CD4-positive, alpha-beta T cell treated with Interleukin-4 for 4 hours (primary cell): ENCODE measurements at places on chromosomes 6 and 20.
A peak's percentile ranks its signal among the peaks of the same experiment; 100 is the strongest.

DNA sequence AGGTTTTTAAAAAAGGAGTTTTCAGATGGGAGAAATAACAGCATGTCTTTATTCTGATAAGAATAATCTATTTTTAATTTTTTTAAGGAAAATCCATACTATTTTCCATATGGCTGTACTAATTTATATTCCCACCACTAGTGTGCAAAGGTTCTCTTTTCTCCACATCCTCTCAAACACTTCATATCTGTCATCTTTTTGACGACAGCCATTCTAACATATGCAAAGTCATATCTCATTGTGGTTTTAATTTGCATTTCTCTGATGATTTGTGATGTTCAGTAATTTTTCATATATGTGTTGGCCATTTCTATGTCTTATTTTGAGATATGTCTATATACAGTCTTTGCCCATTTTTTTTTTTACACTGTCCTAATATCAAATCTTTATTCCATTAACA, 280.6 kb upstream of the RUNX2 start:
- no peak for DNase-seq

DNA sequence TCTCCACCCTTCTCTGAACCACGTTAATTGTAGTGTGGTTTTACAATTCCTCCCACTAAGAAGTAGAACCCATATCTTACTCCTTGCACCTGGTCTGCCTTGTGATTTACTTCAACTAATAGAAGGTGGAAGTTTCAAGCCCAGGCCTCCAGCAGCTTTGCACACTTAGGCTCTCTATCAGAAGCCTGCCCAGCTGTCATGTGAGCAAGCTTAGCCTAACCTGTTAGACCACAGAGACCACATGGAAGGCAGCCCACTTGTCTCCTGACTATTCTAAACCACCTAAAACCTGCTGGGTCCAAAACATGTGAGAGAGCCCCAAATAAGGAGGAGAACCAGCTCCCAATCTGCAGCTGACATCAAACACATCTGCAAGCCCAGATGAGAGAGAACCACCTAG, 127.6 kb upstream of the BTBD3 start:
- DNase-seq = no peak

DNA sequence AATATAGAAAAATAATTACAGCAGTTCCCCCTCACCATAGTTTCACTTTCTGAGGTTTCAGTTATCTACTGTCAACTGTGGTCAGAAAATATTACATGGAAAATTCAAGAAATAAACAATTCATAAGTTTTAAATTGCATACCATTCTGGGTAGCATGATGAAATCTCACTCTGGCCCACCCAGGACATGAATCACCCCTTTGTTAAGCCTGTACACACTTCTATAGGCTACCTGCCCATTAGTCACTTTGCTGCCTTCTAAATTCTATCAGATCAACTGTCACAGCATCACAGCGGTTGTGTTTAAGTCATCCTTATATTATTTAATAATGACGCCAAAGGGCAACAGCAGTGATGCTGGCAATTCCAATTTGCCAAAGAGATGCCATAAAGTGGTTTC, 140.3 kb upstream of the RUNX2 start:
- no peak for DNase-seq

DNA sequence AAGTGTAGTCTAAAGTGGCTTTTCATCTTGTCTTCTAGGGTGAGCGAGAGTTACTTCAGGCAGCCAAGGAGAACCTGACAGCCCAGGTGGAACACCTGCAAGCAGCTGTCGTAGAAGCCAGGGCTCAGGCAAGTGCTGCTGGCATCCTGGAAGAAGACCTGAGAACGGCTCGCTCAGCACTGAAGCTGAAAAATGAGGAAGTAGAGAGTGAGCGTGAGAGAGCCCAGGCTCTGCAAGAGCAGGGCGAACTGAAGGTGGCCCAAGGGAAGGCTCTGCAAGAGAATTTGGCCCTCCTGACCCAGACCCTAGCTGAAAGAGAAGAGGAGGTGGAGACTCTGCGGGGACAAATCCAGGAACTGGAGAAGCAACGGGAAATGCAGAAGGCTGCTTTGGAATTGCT, 27.1 kb downstream of the C20orf173 start:
- no peak for DNase-seq

DNA sequence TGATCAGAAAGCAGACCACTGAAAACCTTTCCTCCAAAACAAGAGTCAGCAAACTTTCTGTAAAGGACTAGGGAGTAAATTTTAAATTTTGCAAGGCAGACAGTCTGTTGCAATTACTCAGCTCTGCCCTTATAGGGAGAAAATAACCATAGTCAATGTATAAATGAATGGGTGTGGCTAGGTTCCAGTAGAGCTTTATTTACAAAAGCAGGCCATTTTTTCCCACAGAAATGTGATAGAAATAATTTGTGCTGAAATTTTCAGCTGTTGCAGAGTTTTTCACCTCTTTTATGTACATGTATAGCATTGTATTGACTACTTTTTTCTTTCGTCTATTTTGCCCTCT, 7.7 kb downstream of the AMD1 start:
- no peak for DNase-seq

- DNase-seq = no peak
These were observed 16.6 kb downstream of the BEND3 start for GRCh38 chr6:107098436-107099307.

DNA sequence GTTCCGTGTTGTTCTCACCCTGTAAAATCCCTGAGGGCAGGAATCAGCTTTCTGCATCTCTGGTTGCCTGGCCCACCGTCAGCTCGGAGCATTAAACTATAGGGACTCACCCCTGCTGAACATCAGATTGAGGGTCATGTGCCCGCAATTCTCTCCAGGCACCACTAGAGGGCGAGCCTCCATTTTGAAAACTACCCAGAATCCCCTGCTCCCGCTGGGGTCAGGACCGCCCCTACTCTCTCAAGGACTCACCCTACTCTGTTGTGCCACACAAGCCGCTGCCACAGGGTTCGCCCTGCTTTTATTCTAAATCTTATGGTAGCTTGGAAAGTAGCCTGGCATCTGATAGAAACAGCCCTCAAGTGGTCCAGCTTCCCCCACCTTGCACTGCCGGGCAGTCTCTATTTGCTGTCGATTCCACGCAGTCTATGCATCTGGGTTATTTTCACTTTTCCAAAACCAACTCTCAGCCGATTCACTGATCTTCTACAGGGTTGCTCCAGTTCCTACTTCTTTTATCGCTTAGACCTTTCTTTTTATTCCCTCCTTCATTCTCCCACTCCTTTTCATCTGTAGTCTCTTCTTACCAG, 244.1 kb upstream of the QKI start:
- peak; percentile 5 for DNase-seq

GRCh38 chr6:14452567-14453527, 335.3 kb downstream of the CD83 start:
- DNase-seq = peak; percentile 38

DNA sequence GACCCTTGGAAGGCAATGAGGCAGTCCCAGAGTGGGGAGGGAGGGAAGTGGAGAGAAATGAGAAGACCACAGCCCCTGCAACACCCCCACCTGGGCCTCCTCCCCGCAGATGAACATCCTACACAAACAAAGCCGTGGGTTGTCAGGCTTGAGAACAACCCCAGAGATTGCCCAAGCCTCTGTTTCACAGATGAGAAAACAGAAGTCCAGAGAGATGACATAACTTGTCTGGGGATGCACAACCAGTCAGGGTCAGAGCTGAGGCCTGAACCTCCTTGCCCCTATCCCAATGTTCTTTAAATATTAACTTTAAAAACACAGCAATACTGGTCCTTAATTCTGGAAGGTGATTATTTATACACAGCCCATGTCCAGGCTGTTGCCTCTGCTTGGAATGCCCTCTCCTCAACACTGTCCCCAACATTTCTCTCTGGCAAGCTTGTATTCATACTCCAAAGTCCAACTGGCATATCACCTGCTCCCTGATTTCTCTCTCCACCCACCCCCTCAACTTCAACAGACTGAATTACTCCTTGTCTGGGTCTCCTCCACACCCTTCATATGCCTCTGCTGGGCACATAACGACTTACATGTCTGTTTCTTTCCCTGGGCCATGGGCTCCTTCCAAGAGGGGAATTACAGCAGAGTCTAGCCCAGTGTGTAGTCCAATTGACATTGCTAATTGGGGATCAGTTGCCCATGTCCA, 135.5 kb upstream of the LRFN2 start:
- DNase-seq = no peak
